Gastroesophageal sphincter (tissue), 4 donors: ENCODE measurements at places on chromosomes 7 and 10.

GRCh38 chr7:119086026-119086425, 861.5 kb downstream of the ANKRD7 start:
- ATAC-seq = no peak

DNA sequence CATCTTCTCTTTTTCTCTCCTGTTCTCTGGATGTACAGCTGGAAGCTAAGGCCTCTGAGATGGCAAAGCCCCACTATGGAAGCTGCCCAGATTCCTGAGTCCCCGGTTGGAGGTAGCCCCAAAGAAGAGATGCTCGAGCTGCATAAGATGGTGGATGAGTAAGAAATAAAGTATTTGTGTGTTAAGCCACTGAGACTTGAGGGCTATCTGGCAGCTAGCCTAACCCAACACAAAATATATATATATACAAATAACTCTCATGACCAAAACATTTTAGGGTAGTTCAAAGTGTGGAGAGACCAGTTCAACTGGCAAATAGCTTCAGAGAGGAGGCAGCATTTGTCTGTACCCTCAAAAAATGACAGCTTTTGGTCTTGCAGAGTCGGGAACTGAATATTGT, 72.4 kb upstream of the PDE1C start:
- no peak for ATAC-seq

- peak; percentile 61 for ATAC-seq
Measured at GRCh38 chr10:43308986-43309385, 42.1 kb upstream of the RASGEF1A start.

DNA sequence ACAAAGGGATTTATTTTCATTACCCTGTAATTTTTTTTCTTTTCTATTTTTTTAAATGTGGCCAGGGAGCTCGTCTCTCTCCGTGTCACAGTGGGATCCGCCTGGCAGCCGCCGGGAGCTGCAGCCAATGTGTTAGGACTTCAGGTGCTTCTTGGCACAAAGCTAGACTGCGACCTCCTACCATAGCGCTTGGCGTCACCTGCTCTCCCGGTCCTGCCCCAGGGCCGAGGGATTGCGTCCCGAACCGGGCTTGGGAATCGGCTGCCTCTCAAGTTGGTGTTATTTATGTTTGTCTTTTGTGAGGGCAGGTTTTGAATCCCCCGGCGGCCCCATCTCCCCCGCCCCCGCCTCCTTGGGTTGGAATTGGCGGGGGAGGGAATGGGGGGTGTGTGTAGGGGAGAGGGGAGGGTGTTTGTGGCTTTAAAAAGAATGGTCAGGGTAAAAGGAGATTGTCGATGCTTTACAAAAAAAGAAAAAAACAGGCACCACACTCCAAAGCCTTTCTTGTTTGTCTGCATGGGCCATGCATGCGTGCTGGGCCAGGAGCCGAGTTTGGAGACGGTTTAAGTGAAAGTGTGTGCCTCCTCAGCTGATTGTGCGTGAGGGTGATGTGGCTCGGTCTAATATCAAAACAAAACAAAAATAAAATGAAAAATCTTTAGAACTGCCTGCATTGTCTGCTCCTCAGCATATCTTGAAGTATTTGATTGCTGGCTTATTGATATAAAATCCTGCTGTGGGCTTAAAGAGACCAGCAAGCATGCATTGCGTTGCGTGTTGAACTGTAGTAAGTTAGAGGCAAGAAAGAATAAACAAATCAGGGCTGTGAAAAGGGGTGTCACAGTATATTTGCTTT, 1.2 kb downstream of the PPP1R9A start:
- peak; percentile 34 for ATAC-seq

- peak; percentile 25 for ATAC-seq
Measured at GRCh38 chr10:78974617-78975317, 94.0 kb upstream of the ZMIZ1 start.

DNA sequence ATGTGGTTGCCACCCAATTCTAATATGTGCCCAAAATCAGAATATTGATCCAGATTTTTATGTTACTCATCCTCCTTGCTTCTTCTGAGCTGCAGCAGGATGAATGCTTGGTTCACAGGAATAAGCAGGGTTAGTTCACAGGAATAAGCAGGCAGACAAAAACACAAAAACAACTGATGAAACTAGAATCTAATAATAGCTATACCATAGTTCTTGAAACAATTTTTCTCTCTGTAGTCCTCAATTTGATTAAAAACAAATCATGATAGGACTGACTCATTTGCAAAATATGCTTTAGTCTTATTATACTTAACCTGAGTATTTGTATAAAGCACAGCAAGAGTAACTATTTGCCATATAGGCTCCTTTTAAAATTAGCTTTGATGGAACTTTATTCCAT, 24.4 kb upstream of the ARHGAP12 start:
- no peak for ATAC-seq

DNA sequence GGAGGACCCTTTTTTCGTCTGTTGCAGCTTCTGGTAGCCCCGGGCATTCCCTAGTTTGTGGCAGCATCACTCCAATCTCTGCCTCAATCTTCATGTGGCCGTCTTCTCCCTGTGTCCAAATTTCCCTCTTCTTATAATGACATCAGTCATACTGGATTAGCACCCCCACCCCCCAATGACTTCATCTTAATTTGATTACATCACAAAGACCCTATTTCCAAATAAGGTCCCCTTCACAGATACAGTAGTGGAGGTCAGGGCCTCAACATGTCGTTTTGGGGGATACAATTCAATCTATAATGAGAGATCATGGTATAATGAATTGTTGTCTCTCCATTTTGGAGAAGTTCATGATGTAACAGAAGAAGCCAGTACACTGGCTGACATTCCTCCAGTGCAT, 28.1 kb upstream of the EZH2 start:
- ATAC-seq = no peak

GRCh38 chr10:88995156-88995876, 4.7 kb downstream of the FAS start:
- no peak for ATAC-seq

GRCh38 chr10:132593900-132594876, 56.6 kb downstream of the INPP5A start:
- ATAC-seq = no peak

DNA sequence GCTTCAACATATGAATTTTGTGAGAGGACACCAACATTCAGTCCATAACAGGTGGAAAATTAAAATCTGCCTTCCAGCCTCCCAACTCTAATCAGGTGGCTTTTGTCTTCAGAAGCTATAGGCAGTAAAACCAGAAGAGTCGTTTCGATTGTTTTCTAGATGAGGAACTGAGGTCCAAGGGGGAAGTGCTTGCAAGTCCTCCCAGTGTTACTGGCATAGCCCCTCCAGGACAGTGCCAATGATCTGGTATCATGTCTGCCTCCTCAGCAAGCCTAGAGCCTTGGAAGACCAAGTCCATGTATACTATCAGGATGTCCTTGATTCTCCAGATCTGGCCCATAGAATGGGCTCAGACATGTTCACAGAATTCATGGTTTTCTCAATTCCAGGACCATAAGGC, 16.9 kb downstream of the CYP26A1 start:
- ATAC-seq = no peak

GRCh38 chr10:125089469-125089868, 70.9 kb downstream of the CTBP2 start:
- ATAC-seq = no peak

- ATAC-seq = no peak
Measured at GRCh38 chr10:10626734-10627133, 390.9 kb upstream of the CELF2 start.

- peak; percentile 65 for ATAC-seq
Measured at GRCh38 chr7:157273208-157274093, 63.4 kb upstream of the DNAJB6 start.

- ATAC-seq = no peak
Measured at GRCh38 chr10:12597788-12598765, 248.7 kb downstream of the CAMK1D start.

DNA sequence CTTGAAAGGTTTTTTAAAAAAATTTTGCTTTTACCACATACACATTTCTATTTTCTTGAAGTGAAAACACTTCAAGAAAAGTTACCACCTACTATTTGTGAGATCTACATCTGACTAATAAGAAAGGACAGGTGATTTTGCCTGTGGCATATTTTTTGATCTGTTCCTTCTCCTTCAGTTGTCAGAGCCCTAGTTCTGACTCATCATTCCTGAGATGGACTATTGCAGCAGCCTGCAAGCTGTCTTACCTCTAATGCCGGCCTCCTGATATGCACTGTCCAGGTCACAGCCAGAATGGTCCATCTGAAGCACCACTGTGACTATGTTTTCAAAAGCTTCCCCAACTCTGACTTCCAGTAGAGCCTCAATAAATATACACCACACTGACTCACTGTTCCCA, 28.2 kb upstream of the ANK3 start:
- no peak for ATAC-seq

GRCh38 chr10:56370217-56371113, 9.4 kb upstream of the ZWINT start:
- no peak for ATAC-seq

DNA sequence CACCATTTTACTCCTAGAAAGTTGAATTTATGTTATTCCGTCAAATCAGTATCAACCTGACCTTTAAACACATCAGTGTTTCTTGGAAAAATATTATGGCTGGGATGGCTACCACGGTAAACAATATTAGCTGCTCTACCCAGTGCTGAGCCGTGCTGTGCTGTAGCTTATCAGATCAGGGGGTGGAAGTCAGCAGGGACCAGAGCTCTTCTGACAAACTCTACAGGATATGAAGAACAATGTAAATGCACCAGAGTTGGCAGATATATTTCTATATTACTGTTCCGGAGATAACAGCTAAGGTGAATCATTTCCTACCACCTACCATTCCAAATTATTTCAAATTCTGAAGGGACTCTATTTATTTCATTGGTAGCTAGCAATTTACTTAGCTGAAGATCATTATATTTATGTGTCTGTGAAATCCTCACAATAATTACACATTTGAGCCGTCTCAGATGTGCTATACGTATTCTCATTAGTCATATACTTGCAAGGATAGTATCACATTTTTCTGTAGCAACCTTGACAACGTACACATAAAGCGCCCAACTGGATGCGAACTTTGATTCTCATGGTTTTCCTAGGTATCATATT, 76.5 kb downstream of the TEX36 start:
- no peak for ATAC-seq

GRCh38 chr7:158097106-158097452, 490.5 kb downstream of the PTPRN2 start:
- no peak for ATAC-seq

DNA sequence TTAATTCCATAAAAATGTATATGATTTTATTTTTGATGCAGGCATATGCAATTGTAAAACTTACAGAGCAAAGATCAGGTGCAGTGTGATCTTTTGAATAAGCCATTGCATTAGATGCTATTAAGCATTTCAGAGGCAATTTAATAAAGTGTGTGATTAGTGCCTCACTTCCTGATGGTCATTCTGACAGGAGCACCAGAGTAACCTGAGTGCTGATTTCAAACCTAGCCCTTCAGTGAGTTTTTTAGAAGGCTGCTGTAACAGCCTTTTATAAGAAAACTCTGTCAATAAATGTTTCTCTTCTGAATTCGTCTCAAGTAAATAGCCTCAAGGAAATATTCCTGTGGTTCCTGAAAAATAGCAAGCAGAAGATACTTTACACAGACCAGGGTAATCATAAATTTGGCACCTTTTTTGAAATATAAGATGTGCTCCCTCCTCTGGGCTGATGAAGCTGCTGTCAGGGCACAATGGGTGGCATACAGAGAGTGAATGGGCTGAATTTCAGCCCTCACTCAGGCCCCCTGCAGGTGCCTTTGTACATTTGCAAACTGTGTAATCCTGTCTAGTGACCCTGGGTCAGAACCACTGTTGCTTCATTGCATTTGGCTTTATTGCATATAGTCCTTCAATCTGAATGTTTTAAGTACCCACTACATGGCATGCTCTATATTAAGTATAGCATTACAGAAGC, 193.7 kb upstream of the CSTF2T start:
- ATAC-seq = no peak
